ENCODE measurements at places on chromosomes 5 and 9. TPM values are rescaled to one million over a fixed set of nuclear protein-coding genes. Genes with fewer than 3 reads are reported as not detected.

DNA sequence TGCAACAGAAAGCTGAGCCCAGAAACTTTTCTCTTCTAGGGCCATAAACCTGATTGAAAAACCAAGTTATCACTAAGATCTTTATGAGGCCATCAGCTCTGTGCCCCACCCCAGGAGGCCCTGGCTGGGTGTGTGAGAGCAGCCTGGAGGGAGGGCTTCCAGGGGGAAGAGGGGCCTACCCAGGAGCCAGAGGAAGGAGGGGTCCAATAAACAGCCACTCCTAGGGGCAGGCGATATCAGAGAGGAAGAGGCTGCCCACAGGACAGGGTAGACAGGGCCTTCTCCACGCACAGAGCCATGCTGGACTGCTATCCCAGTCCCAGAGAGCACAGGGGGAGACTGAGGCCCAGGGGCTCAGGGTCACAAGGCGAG lies 4.5 kb upstream of the CDX1 start:
- DNase-seq: no peak

GRCh38 chr9:99019510-99020331 lies 76.0 kb downstream of the COL15A1 start:
- DNase-seq: no peak

DNA sequence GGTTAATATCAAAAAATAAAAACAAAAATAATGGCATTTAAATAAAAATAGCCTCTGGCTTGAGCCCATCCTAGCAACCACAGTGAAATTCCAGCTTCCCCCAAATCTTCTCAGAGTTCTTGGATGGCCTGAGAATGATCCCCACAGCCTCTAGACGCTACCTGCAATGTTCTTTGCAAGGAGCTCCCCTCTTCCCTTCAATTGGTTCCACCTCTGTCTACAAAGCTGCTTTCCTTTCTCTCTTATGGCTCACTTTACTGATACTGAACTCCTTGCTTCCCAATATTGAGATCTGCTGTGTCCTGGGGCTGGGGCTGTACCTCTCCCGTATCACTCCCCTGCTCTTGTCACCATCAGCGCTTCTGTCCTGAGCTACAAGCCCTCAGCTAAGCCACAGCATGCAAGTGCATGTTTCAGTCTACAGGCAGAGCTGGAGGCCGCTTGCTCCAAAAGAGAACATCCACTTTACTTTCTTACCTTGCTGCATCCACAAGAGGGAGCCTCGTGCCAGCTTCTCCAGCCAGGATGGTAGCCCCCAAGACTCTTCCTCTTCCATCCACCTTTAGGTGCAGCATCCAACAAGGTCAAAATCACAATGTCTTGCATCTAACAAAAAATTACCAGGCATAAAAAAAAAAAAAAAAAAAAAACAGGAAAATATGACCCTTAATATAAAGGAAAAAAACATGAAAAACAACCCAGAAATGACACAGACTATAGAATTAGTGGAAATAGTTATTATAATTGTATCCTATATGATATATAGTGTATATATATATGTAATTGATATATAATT lies 57.4 kb upstream of the PRSS3 start:
- DNase-seq: peak; percentile 71

The SPINK4 gene
- not detected for total RNA-seq

The AIF1L gene
- 14.9 TPM for total RNA-seq

GRCh38 chr5:168426007-168426863 lies 60.0 kb upstream of the RARS1 start:
- DNase-seq: no peak

The IFNA13 gene
- 0.63 TPM for total RNA-seq
